ENCODE measurements at places on chromosomes 5 and 9. TPM values are rescaled to one million over a fixed set of nuclear protein-coding genes. Genes with fewer than 3 reads are reported as not detected.

GRCh38 chr9:16132513-16132912 is 579.7 kb downstream of the CCDC171 start:
- H3K27me3 ChIP-seq, result no peaks in the 10 kb centered on the region
- no peaks in the 10 kb centered on the region for H3K36me3 ChIP-seq
- H3K4me3 ChIP-seq, result no peak overlapping the region
- H3K27ac ChIP-seq, result no peak overlapping the region

DNA sequence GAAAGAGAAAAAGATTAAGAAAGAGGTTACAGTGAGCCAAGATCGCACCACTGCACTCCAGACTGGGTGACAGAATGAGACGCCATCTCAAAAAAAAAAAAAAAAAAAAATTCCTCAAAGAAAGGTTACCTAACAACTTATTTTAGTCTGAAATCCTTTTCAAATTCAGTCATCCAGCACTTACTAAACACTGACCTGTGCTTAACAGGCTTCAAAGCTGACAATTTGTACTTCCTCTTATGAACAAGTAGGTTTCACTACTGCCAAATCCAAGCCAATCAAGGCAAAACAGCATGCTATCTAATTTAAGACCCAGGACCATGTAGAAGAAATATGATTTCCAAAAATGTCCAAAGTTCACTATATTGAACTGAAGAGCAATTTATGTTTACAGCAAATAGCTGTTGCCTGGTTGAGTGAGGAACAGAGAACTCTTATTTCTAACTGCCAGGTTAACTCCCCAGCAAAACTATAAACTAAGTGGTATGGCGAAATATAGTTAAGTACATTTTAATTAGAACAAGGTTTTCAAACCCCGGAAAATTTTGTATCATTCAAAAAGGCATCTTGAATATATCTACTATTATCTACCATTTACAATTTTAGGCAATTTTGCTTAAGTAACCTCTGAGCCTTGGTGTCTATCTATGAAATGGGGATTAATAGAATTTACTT is 13.4 kb downstream of the PWWP2A start:
- no peaks in the 10 kb centered on the region for H3K36me3 ChIP-seq
- H3K4me3 ChIP-seq, result no peak overlapping the region
- no peak for DNase-seq

GRCh38 chr9:98807070-98807813 is at the start of gene GALNT12:
TSS of gene GALNT12 (plus strand) at chr9:98807670. CDS start at chr9:98807699, 29 bp downstream.
- DNase-seq, result peak; percentile 69
- H3K4me1 ChIP-seq, result peaks cover 11% of the 10 kb centered on the region
- peak within 1 kb of the TSS; percentile 86 for H3K27ac ChIP-seq

GRCh38 chr5:17182494-17182893 is 34.9 kb upstream of the BASP1 start:
- H3K4me3 ChIP-seq, result no peak overlapping the region
- no peaks in the 10 kb centered on the region for H3K36me3 ChIP-seq
- no peak overlapping the region for H3K27ac ChIP-seq
- no peaks in the 10 kb centered on the region for H3K27me3 ChIP-seq
- no peaks in the 10 kb centered on the region for H3K4me1 ChIP-seq

DNA sequence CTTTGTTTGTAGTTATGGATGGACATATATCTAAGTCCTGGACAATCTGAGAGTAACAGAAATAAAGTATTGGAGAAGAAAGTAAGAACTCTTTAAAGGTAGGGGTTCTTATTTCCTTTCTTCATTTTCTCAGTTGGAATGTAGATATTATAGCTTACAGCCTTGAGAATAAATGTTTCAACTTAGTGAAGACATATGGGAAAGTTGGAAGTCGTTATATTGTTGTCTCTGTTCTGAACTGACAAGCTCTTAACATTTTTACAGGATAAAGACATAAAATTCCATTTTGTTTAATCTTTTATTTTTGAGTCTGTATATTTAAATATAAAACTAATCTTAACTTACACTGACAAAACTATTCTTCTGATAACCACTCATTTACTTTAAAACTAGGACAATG is 2187.5 kb upstream of the ACO1 start:
- no peaks in the 10 kb centered on the region for H3K27me3 ChIP-seq
- no peak overlapping the region for H3K27ac ChIP-seq
- no peaks in the 10 kb centered on the region for H3K36me3 ChIP-seq
- H3K4me1 ChIP-seq, result no peaks in the 10 kb centered on the region
- H3K4me3 ChIP-seq, result no peak overlapping the region
- no peak for DNase-seq

DNA sequence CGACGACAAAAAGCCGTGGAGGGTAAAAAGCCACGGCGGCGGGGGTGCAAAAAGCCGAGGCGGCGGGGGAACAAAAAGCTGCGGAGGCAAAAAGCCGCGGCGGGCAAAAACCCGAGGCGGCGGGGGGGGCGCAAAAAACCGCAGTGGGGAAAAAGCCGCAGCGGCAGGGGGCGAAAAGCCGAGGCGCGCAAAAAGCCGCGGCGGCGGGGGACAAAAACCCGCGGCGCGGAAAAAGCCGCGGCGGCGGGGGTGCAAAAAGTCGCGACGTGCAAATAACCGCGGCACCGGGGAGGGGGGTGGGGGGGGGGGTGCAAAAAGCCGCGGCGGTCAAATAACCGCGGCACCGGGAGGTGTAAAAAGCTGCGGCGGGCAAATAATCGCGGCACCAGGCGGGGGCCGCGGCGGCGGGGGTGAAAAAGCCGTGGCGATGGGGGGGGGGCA is 511.5 kb downstream of the FOXD4L5 start:
- DNase-seq, result peak; percentile 18
- H3K4me3 ChIP-seq, result no peak overlapping the region
- H3K27ac ChIP-seq, result no peak overlapping the region
- H3K27me3 ChIP-seq, result no peaks in the 10 kb centered on the region

GRCh38 chr5:121399879-121400278 is 451.8 kb upstream of the FTMT start:
- no peak overlapping the region for H3K27ac ChIP-seq
- DNase-seq, result no peak
- no peaks in the 10 kb centered on the region for H3K27me3 ChIP-seq
- no peaks in the 10 kb centered on the region for H3K36me3 ChIP-seq

The TAS2R1 gene
- not detected for total RNA-seq

Data from colonic mucosa (tissue), 4 donors.